Activated T-cell treated with anti-CD3 and anti-CD28 coated beads, Interleukin-2, amount 50 U/mL, for 24 hours (primary cell): ENCODE measurements at places on chromosomes 4 and X.

- peak; percentile 70 for DNase-seq
Observed at GRCh38 chrX:71492231-71493065, 40.5 kb upstream of the OGT start.

DNA sequence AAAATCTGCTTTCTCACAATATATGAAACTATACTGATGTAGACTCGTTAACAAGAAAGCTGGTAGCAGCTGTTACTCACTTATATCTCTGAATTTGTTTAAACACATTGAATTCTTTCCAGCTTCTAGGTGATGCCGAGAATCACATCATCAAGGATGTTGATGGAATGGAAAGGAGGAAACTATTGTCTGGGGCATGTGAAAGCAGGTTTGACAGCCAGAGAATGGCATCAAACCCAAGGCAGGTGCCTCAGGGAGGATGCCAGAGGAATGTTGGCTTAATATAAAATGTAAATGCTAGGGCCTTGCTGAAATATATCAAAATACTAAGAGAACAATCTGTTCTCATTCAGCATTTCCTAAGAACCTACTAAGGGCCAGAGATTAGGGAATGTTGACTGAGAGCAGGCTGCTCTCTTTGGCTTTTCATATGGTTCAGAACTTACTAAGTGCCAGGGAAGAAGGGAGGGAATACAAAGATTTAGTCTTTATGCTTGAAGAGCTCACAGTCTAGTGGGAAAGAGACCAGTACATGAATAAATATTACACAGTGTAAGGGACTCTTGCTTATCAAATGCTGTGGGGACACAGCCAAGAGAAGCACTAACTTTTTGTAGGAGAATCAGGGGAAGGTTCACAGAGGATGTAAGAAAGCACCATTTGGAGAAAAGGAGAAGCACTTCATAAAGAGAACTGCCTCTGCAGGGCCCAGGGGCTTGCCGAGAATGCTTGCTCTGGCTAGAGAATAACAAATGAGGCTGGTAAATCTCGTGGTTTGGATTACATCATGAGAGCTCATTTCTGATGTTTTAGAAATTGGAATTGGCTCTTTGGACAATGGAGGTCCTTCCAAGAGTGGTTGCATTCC, 14.7 kb downstream of the SLIT2 start:
- no peak for DNase-seq

- DNase-seq: no peak
Observed at GRCh38 chrX:29555465-29556091, 659.8 kb upstream of the MAGEB2 start.

- DNase-seq: no peak
Observed at GRCh38 chrX:86348669-86349068, 200.4 kb downstream of the DACH2 start.

DNA sequence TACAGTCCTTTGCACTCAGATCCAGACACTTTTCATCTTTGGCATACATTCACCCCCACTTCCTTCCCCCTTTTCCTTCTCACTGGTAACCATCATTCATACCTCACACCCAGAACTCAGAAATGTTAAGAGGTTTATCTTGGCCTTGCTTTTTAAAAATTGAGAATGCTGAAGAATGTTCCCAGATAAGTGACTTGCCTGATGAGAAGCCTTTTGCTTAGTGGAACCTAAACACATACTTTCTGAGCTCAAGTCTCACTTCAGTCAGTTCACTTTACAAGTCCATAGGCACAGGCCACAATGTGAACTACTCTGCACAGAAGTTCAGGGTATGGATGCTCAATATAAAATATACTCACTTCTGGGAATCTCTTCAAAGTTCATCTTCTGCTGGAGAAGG, 129.4 kb downstream of the GRIA3 start:
- DNase-seq: no peak

DNA sequence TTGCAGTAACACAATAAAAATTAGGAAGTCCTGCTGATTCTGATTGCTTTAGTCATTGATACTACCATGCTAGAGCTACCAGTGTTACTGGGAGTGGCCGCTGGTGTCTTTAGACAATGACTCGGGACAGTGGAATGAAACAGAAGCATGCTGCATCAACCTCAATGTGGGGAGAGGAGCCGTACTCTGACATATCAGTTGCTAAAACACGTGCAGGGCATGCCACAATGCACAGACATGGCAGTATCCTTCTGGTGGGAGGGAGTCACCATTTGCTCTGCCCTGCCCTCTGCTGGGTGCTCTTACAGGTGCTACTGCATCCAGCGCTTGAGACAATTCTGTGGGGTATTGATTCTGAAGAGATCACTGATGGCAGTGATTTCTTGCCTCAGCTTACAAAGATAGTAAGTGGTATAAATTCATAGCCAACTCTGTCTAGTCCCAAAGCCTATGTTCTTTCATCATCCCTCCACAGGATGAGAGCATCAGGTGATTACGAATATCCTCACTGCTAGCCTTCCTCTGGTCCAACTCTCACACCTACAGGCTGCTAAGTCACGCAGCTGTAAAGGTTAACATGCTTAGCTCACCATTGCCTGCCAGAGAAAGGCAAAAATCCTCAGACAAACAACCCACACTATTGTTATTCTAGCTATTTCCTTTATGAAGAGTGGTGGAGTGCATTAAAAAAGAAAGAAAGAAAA, 43.7 kb downstream of the NSG1 start:
- DNase-seq: peak; percentile 49

DNA sequence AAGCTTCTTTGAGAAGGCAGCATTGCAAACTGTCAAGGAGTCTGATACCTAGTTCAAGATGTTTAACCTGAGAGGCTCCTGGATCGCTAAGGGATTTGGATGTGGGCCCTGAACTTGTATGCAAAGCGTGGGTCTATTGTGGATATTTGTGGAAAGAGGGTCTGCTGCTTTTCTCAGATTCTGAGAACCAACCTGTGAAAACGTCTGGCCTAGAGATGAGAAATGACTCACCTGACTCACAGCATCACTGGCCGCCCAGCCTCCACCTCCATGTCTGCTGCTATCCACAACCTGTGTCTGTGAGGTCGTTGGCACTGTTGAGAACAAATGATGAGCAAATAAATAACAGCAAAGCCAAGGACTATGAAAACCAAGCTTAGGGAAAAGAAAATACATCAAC, 33.3 kb upstream of the PROM1 start:
- no peak for DNase-seq

- DNase-seq: no peak
Observed at GRCh38 chrX:110454336-110454735, 95.7 kb downstream of the RTL9 start.

- DNase-seq: no peak
Observed at GRCh38 chr4:177116161-177116560, 193.5 kb upstream of the NEIL3 start.

GRCh38 chr4:128782076-128782715, 27.3 kb upstream of the JADE1 start:
- peak; percentile 54 for DNase-seq

DNA sequence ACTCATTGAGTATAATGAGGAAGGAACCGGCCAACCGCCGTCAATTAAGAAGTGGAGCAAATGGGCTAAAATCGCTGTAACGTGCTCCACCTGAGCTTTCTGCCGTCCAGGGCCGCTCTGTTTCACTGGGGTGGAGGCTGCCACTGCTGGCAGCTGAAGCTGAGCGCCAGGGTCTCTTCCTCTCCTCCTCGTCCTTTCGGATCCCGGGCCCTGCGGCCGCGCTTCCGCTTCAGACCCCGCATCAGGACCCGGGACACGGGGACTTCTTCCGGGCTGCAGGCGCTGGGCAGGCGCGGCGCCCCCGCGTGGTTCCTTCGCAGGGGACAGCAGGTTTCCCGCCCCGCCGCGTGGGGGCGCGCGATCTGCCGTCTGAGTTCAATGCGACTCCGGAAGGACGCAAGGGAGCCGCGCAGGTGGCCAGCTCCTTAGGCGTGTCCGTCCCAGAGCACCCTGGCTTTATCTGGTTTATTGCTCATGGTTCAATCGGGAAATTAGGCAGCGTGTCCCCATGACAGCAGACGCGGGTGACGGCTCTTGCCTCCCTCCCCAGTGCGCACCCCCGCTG, 519.8 kb downstream of the TRIML1 start:
- DNase-seq: no peak

GRCh38 chr4:176981551-176981950, 188.8 kb upstream of the VEGFC start:
- DNase-seq: no peak

DNA sequence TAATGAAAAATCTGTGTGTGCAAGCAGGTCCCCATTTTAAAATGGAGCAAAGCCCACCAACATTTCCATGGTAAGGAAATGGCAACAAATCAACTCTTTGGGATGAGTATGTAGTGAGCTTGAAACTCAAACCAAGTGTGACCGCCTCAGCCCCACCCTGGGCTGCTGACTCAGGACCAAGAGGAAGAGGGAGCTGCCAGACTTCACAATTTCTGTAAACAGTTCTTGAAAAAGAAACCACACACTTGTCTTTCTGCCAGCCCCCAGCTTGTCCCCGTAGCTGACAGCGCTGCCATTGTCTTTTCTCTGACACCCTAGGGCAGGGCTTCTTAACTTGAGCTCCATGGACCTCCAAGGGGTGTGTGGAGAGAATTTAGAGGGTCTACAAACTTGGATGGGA, 10.3 kb downstream of the RTL5 start:
- no peak for DNase-seq

- DNase-seq: no peak
Observed at GRCh38 chr4:26342328-26343037, 21.7 kb downstream of the RBPJ start.

DNA sequence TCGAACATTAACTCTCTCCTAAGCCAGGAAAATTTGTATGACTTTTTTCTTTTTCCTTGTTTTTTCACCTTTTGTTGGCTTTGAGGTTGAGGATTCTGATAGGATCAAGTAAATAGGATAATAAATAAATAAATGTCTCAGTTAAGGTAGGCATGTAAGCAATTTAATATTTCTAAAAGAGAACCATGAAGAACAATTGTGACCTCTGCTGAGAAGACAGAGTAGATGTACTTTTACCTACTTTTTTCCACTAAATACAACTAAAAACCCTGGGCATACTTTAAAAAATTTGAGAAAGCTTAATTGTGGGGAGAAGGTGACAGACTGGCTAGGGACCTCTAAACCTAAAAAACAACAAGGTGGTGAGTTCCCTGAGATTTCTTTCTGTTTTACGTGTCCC, 31.6 kb upstream of the CLNK start:
- no peak for DNase-seq

DNA sequence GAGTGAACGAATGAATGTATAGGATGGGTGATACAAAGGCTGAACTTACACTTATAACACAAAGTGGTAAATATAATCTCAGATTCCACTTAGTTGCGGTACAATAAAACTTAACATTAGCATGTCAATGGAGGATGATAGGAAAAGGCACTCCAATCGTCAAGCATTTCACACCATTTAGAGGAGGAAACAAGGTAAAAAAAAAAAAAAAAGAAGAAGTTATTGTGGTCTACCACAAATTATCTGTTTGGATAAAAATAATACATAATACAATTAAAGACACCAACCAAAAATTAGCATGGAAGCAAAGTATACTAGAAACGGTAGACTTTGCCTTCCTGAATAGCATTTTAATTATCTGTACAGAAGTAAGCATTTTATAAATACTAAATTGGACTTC, 205.5 kb downstream of the PPP3CA start:
- DNase-seq: no peak

- no peak for DNase-seq
Observed at GRCh38 chr4:74093981-74094623, 4.9 kb downstream of the CXCL2 start.

GRCh38 chrX:17605676-17606075, 131.6 kb upstream of the SCML1 start:
- no peak for DNase-seq

DNA sequence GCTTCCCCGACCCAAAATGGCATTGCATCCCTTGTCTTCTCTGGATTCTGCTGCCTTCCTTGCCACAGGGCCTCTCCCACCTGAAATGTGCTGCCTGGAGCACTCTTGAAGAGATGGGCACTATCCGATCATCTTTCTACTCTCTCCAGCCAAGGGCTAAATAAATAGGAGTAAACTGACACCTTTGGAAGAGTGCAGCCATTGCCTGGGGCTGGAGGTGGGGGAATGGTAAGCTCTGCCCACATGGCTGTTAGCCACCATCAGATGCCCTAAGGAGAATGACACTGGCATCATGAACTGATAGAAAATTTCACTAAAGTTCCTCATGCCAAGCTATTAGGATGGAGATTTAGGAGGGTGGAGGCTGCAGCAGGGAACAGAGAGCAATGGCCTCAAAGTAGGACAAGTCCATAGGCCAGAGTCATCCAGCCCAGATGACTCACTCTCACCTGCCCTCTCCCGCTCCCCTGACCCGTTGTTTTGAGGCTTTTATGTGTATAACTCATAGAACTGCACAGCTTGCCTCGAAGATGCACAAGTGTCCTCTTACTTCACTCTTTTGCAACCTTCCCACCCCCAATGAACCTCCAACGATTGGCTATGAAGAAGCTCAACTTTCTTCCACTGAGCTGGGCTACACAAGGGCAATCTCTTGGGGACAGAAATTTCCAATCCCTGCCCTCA, 822 bp upstream of the PFKFB1 start:
- no peak for DNase-seq

DNA sequence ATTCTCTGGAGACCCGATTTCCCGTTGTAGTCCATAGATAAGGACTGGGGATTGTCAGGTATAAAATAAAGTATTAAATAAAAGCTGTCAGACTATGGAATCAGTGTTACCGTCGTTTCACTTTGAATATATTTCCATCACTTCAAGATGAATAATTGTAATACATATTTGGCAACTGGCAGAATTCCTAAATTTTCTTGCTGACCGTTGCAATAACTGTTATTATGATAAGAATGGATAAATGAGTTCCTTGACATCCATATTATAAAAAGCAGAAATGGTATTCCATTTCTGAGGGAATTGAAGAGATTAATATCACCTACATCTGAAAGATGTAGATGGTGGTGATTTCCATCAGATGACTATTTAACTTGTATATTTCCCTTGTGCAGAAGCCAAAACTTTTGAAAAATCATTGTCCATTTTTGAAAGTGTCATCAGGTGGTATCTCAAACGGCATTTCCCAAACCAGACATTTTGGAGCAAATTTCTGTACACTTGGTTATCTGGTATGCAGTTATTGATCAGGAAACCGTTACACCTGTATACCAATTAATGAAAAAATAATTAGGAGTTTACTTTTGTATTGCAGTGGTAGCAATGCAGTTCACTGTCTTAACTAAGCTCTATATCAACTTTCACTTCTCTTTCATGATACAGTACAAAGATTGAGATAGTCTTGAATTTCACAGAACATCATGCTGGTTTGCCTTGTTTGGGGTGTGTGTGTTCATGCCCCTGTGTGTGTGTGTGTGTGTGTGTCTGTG, 878.5 kb downstream of the PCDH18 start:
- no peak for DNase-seq

DNA sequence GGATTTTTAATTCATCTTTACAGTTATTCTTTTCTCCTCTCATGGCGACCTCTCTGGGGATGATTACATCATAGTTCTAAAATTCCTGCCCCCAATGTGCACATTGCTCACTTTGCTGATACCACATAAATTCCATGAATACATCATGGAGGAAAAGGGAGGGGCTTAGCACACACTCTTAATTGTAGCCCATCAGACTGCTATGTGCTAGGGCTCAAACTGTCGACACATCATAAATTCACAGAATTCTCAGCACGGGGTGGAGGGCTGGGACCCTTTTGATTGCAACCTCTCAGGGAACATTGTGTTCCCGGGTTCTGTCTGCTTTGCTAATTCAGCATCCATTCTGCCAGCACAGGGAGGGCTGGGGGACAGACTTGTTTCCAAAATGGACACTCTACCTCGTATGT, 592.9 kb downstream of the BCOR start:
- no peak for DNase-seq

GRCh38 chr4:87541956-87542709, 13.0 kb upstream of the SPARCL1 start:
- no peak for DNase-seq

- DNase-seq: no peak
Observed at GRCh38 chr4:15149234-15149838, 147.1 kb downstream of the CPEB2 start.
